Vein endothelial cell (primary cell): ENCODE measurements at places on chromosomes 3 and 15. TPM values are rescaled to one million over a fixed set of nuclear protein-coding genes. Genes with fewer than 3 reads are reported as not detected.

Gene GPR171
- not detected in 2 replicates for total RNA-seq

Gene C2CD4A
- total RNA-seq: 0.98 and 1.2 TPM in 2 replicates

Gene SLC51A
- not detected in 2 replicates for total RNA-seq

Gene GRAMD1C
- 26.8 and 43.2 TPM in 2 replicates for total RNA-seq

Gene AGBL1
- under 0.01 TPM in 1 of 2 replicates, not detected in the other for total RNA-seq

Gene MUSTN1
- 0.29 TPM in 1 of 2 replicates, not detected in the other for total RNA-seq

Gene MAGEL2
- total RNA-seq: 0.10 and 0.33 TPM in 2 replicates

Gene VEPH1
- 178 and 210 TPM in 2 replicates for total RNA-seq

Gene ADAMTS17
- total RNA-seq: under 0.01 TPM in 1 of 2 replicates, not detected in the other

Gene BSN
- 0.19 and 0.65 TPM in 2 replicates for total RNA-seq

Gene GDPGP1
- 10.1 and 11.8 TPM in 2 replicates for total RNA-seq

Gene TRA2B
- 162 and 212 TPM in 2 replicates for total RNA-seq

Gene SGO1
- 4.6 and 7.1 TPM in 2 replicates for total RNA-seq

Gene ROBO2
- under 0.01 TPM in 1 of 2 replicates, not detected in the other for total RNA-seq

Gene ARHGEF26
- 0.65 and 1.2 TPM in 2 replicates for total RNA-seq

Gene GOLGA8S
- total RNA-seq: not detected in 2 replicates

Gene NR2E3
- 0.19 TPM in 1 of 2 replicates, not detected in the other for total RNA-seq

Gene DNAH1
- 6.8 and 8.5 TPM in 2 replicates for total RNA-seq

Gene HRG
- not detected in 2 replicates for total RNA-seq

Gene RASSF1
- total RNA-seq: 12.7 and 15.1 TPM in 2 replicates

Gene SLC28A2
- total RNA-seq: not detected in 2 replicates

Gene SOX2
- total RNA-seq: not detected in 2 replicates
